H7 (cell line): ENCODE measurements at places on chromosomes 12 and 14. TPM values are rescaled to one million over a fixed set of nuclear protein-coding genes. Genes with fewer than 3 reads are reported as not detected.

GRCh38 chr12:34603382-34604035 is 581.2 kb downstream of the ALG10 start:
- DNase-seq: peak; percentile 6

DNA sequence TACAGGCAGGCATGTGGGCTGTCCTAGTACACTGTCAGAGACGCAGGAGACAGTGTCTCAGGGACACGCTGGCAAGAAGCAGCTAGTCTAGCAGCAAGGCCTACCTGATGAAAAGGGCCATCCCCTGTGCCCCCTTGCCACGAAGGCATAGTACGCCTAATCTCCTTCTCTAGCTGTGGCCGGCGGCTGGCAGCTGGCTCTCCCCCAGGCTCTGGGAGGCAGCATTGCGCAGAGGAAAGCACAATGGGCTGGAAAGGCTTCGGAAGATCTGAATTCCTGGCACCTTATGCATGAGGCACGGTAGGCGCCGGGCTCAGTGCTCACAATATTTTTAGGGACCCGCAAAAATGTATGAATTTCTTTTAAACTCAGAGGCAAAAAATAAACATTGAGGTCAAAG is 16.0 kb upstream of the PLEKHH1 start:
- DNase-seq: peak; percentile 77

GRCh38 chr14:90697577-90698206 is 118.5 kb downstream of the TTC7B start:
- peak; percentile 75 for DNase-seq

DNA sequence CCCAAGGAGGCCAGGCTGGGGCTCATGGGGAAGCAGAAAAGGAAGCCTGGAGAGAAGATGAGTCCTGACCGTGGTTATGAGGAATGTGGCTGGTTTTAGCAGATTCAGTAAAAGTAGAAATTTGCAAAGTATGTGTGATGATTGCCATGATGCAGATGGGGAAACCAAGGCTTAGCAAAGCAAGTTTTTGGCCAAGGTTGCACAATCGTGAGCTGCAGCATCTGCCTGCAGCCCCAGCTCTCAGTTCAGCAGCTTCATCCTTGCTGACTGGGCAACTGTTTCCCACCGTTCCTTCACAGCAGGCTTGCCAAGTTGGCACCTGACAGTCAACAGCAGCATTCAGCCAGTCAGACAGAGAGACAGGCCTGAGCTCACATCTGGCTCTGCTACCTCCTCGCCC is 656.7 kb downstream of the MED13L start:
- DNase-seq: no peak

- DNase-seq: no peak
Observed at GRCh38 chr14:99947695-99948094, 117.5 kb upstream of the EVL start.

GRCh38 chr12:32125455-32126084 is 18.9 kb downstream of the BICD1 start:
- no peak for DNase-seq

DNA sequence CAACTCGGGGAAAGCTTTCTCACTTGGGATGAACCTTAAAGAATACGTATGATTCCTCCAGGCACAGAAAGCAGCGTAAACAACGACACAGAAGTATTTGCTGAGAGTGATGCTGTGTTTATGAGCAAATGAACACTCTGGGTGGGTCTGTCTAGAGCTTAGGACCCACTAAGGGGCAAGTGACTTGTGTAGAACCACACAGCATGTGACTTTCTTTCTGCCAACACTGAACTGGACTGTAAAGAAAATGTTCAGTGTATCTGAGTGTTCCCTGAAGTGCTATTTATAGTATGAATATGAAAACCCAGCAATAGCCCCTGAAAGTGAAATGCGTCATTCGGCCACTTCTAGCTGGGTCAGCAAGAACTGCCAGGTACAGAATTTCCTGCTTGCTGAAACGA is 78.5 kb downstream of the ST8SIA1 start:
- no peak for DNase-seq

DNA sequence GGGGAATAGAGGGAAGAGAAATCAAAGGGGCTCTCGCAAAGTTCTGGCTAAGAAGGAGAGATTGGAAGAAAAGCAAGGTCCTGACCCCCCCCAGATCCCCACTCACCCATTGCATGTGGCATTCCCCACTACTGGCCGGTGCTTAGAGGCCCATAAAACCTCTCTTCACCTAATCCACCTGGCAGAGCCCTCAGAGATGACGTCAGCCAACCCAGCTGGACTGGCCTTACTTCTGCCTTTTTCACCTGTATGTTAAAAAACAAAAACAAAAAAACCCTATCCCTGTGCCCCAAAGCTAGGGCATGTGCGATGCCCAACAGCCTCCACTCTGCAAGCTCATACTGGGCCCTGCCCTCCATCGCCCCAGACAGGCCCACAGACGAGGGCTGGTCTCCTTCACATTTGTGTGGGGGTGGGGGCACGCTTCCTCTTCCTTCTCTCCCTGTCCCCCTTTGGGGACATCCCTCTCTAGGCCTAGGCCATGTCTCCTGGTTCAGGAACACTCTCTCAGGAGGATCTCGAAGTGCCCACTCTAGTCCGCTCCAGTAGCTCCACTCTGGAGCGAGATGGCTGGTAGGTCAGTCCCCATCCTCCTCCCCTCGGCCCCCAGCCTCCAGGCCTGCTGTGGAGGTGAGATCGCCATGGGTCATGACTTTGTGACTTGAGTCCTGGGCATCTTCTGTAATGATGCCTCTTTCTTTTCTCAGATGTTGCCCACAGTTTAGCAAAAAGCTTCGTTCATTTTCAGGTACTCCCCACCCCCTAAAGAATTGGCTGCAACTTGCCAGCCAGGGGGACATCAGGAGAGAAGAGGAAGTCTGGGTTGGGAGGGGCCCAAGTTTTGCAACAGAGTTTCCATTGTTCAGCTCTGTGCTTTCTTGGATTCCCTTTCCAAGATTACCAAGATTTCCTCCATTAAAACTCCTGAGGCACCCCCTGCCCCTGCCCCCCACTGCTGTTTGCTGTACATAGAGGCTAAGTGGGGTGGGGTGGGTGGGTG is 37.0 kb downstream of the FIGNL2 start:
- DNase-seq: peak; percentile 48

The LBHD2 gene
- not detected in 2 replicates for total RNA-seq

The KRT75 gene
- not detected in 2 replicates for total RNA-seq

The SLC39A2 gene
- total RNA-seq: 0.17 TPM in 1 of 2 replicates, not detected in the other

The GPRC5A gene
- total RNA-seq: 0.07 TPM in 1 of 2 replicates, not detected in the other
